Kidney capillary endothelial cell (primary cell): ENCODE measurements at places on chromosomes 7 and 10.

DNA sequence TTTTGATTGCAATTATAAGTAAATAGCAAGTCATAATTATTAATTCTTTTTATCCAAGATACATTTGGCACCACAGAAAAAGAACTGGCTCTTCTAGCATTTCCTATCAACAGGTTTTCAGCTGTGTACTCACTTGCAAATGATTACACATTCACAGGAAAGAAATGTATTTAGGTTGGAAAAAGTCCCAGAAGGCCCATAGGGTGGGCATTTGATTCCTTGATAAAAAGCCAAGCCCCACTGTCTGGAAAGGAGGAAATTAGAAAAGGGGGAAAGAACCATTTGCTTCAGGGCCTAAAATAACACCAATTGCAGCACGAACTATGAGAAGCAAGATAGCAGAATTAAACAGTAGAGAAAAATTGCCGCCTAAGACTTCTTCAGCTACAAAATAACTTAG lies 80.8 kb upstream of the COL1A2 start:
- no peak for DNase-seq

GRCh38 chr10:60495338-60496055 lies 105.8 kb upstream of the ANK3 start:
- peak; percentile 3 for DNase-seq

DNA sequence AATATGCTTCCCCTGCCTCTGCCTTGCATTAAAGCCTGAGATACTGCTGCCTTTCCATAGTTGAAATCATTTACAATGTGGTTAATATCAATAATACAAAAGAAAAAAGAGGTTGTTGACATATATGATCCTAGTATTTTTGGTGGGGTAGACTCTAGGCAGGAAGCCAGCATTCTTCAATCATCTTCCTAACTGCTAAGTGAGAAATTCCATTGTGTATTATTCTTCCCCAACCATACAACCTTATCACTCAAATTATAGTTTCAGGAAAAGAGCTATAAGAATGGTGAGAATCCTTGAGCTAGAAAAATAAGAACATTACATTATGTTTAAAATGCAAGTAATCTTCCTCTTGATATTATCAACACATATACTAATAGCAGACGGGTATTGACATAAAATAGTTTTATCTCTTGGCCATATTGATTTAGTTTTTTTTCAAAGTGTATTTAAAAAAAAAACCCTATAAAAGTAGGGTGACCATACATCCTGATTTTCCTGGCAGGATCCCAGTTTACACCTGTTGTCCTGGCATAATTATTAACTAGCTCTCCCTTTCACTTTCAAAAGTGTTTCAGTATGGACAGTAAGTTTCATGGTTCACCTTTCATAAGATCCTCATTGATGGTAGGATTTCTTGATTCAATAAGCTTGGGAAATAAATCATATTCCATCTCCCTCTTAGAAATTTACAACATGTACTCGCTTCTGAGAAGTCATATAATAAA lies 33.4 kb upstream of the WASL start:
- DNase-seq, result no peak

DNA sequence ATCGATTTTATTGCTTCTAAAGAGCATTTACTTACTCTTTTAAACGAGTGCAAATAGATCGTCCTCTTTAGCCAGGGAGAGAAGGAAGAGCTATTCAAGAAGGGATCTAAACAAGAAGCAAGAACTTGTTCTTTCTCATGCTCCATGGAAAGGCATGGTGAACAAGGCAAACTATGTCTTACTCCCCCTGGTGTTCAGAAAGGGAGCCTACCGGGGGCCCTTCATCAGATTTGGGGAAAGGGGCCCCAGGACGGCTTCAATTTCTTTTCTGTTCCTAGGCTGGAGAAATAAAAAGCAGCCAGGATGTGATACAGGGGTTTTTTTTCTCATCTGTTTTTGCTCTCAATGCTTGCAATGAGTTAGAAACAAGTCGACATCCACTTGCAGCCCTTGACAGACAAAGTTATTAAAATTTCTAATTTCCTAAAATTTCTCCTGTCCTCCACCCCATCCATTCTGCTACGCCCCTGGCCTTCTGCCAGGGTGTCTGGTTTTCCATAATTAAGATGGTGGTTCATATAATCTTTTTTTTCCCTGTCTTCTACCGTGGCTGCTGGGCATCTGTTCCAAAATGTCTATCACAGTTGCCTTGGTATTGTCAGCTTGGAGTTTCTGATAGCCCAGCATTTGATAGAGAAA lies 214.4 kb downstream of the CREB5 start:
- DNase-seq, result peak; percentile 31

DNA sequence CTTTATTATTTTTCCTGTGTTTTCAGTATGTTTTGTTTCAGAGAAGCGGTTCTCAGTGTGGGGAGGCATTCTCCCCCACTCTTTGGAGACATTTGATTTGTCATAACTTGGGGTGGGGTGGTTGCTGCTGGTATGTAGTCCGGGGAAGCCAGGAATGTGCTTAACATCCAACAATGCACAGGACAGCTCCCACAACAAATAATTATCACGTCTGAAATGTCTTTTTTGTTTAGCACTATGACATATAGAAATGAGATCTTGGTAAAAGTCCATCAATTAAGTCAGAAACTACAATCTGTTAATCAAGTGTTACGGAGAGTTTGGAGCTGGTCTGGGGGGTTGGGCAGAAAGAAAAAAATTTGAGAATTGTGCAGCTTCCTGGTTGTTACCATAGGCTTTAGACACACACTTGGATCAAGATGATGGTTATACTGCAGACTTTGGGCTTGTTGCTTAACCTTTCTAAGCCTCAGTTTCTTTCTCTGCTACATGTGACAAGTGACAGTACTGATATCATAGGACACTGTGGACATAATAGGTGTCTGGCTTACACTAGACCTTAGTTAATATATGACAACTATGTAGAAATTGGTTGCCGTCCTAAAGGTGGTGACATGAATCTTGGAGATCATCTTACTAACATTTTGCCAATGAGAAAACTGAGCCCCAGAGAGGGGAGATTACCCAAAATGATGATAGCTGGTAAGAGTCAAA lies 113.7 kb downstream of the LRMDA start:
- no peak for DNase-seq

DNA sequence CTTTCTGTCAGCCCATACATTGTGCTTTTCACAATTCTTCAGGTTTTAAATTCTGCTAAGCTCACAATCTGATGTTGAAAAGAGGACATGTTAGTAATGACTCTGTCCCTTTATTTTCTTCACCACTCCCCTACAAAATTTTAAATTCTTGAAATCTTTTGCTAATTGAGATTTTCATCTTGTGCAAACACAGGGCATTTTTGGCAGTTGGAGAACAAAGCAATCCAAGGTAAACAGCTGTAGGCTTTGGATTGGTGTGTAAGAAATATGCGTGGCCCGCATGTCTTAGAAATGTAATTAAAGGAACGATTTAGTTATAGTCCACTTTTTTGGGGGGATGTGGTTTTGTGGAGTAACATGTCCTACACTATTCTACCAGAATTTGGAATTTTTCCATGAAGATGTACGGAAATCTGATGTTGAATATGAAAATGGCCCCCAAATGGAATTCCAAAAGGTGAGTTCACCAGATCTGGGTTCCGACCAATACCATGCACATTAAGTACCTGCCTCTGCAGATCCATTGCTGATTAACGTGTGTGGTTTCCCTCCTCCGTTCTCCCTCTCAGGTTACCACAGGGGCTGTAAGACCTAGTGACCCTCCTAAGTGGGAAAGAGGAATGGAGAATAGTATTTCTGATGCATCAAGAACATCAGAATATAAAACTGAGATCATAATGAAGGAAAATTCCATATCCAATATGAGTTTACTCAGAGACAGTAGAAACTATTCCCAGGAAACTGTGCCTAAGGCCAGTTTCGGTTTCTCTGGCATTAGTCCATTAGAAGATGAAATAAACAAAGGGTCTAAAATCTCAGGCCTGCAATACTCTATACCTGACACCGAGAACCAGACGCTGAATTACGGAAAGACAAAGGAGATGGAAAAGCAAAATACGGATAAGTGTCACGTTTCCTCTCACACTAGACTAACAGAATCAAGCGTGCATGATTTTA lies 181.1 kb downstream of the ARHGAP21 start:
- DNase-seq, result no peak

- DNase-seq, result no peak
Measured at GRCh38 chr7:157584420-157584819, 247.6 kb downstream of the DNAJB6 start.

- no peak for DNase-seq
Measured at GRCh38 chr10:125148528-125148927, 11.8 kb downstream of the CTBP2 start.

DNA sequence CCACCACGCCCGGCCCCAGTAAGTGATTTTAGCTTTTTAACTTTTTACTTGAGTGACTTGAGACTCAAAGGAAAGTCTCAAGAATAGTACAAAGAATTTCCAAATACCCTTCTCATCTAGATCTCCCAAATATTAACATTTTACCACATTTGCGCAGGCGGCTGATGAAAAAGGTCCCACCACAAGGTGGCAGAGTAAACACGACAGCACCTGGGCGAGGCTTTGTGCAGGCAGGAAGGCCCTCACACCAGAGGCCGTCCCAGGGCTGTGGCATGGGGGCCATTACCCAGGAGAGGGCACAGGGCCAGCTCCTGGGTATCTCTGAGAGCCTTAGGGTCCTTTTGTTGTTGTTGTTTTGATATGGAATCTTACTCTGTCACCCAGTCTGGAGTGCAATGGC lies 50.0 kb upstream of the WIPI2 start:
- no peak for DNase-seq

DNA sequence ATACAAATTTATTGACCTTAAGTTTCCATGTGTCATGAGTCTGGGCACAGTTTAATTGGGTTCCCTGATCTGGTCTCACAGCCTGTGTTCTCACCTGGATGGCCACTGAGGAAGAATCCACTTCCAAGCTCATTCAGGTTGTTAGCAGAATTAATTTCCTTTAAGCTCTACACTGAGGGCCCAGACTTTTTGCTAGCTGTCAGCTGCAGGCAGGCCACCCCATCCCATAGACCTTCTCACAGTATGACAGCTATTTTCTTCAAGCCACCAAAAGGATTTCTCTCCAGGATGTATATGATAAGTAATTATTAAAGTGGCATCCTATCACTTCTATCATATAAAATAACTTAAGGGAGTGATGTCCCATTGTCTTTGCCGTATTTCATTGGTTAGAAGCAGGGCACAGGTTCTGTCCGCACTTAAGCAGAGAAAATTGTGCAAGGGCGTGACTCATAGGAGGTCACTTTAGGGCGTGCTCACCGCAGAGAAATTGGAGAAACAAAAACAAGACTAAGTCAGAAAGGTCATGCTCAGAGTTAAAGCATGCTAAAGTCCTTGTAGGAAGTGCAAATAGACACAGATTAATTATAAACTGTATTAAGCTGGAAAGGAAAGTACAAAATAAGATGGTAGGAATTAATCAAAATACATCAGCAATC lies 109.9 kb downstream of the AHR start:
- no peak for DNase-seq

GRCh38 chr7:28199021-28199510 lies 18.5 kb upstream of the JAZF1 start:
- DNase-seq, result no peak

- DNase-seq, result no peak
Measured at GRCh38 chr7:129499999-129500398, 2.3 kb upstream of the SMKR1 start.

GRCh38 chr7:47636081-47636432 lies 54.1 kb upstream of the TNS3 start:
- DNase-seq, result no peak

GRCh38 chr10:30384701-30385201 lies 35.7 kb upstream of the MTPAP start:
- DNase-seq, result no peak

DNA sequence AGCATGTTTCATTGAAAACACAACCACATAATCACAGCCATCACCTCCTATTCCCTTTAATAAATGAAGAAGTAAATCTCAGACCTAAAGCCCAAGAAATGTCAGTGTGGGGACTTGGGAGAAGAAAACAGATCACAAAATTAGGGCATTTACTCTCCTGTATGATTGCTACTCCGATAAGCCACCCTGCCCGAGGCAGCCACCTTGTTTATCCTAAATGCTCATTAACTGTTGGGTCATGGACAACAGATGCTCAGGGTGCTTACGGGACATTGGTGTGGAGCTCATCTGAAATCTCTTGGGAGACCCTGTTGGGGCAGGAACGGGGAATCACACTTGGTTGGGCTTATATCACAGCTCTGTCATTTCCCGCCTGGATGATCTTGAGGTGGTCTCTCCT lies 17.5 kb upstream of the CHST15 start:
- no peak for DNase-seq

GRCh38 chr10:5434017-5434753 lies 21.8 kb downstream of the NET1 start:
- DNase-seq, result peak; percentile 62

GRCh38 chr10:5565205-5565545 lies 40.4 kb downstream of the CALML3 start:
- DNase-seq, result no peak

DNA sequence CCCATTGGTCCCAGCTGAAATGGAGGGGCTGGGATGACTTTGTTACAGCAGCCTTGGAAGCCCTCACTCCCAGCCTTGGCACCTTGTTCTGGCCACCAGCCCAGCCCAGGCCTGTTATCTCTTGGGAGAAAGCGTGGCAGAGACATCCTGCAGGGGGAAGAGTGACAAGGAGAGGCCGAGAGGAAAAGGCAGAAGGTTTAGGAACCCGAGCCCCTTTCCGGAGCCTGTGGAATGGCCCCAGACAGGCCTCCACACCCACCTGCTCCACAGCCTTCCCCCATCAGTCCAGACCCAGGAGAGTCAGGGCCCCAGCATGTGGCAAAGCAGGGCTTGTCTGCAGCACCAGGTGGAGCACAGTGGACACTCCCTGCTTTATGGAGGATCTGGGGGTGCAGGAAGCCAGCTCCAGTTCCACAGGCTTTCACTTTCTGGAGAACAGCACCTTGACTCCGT lies 24.1 kb upstream of the TRIM8 start:
- DNase-seq, result no peak
